HTR-8/SVneo (cell line): ENCODE measurements at places on chromosomes 3 and 15.

DNA sequence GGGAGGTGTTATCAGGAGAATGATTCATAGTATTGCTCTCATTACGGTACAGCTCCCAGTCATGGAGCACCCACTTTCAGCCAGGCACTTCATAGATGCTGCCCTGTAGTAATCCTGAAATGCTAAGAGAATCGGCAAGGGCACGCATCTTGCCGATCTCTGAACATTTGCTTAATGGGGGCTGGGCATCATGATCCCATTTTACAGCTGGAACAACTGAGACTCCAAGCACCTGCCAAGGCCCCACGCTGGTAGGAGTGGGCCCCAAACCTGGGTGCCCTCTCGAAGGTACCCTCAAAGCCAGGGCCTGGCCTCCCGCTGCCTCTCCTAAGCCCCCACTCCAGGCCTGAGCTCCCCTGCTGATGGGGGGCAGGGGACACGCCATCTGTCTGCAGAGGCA lies 47.3 kb downstream of the RPN1 start:
- DNase-seq, result no peak

- no peak for DNase-seq
These were observed 91.3 kb downstream of the UACA start for GRCh38 chr15:70672081-70672480.

DNA sequence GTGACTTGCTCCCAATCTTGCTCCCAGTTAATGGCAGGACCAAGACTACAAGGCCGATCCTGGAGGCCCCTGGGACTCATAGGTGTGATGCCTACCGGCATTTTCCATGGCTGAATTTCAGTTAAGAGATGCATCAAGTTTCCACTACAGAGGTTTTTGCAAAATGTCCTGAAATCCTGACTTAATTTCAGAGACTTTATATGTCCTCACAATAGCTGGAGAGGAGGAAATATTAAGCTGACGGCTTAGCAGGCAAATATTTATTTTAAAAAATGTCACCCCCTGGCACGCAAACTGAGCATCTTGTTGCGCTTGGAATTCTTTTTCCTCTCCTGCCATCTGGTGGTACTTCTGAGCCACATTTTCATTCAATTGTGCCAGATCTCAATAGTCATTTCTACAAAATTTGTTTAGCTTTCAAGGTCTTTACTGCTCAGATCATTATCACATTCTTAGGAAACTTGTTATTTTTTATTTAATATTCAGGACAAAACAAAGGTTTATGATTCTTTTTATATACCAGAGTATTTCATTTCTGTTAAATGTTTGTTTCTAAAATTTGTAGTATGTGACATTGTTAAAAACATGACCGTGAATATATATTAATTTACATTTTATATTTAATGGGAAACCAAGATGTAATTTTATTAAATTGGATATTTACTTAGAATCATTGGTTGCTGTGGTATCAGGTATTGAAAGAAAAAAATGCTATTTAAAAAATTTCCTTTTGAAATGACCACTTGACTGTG lies 189.2 kb upstream of the THRB start:
- no peak for DNase-seq

DNA sequence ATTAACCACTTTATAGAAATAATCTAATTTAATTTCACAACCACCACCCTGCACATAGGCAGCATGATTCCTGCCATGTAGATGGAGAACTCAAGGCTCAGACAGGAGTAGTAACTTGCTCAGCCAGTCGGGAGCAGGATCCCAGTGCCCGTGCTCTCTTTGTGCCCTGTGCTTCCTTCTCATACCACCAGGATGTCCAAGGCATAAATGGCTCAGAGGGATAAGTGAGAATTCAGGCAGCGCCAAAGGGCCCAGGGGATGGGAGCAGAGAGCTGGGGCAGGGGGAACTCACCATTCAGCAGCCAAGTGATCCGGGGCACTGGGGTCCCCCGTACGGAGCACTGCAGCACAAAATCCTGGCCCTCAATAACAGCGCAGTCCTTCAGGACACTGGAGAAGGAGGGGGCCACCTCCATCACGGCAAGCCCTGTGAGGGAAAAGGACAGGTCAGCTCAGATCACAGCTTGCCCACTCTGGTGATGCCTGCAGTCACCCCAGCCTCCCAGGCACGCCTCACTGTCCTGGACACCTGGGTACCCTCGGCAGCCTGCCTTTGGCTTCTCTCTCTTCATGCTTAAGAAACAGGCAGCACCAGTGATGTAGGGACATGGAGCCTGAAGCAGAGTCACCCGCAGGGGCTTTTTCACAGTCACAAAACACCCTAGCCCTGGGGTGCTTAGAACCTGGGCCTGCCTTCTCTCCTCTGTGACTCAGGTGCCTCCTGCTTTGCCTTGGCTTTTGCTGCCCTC lies 141.0 kb upstream of the HACD2 start:
- DNase-seq, result no peak

DNA sequence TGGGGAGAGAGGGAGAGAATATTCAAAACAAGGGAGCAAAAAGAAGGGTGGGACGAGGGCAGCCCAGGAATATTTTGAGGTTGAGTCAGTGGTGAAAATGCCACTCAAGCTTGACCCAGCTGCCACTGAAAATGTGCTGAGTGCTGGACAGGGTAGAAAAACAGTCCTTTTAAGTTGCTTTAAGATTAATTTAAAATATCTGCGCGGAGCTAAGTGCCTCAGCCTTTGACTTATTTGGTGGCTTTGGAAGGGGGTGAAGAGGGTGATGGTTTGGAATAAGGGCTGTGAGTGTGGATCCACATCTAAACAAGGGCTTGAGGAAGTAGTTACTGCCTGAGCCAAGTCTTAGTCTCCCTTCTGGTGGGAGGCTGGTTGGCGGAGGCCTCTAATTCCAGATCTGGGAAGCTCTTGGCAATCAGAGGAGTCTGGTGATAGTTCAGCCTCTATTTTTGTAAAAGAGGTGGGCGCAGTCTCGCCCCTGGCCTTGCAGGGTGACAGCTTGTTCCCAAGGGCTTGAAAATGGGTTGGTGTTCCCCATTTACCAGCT lies 280.8 kb upstream of the ROPN1 start:
- no peak for DNase-seq

DNA sequence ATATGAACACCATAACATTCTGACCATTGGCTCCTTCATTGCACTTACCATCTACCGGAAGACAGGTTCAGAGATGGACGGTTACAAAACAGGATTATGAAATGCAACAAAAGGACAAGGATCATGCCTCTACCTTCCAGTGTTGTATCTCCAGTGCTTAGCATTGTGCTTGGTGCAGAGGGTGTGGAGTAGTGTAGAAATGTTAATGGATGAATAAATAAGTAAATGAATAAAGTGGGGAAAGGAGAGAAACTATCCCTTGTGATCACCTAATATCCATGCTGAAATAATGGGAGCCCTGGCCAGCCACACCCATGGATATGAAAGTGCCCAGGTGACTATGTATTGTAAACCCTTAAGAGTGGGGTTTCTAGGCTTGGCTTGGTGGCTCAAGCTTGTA lies 344.8 kb upstream of the LMCD1 start:
- no peak for DNase-seq

- DNase-seq, result no peak
These were observed 20.9 kb downstream of the WNT7A start for GRCh38 chr3:13858768-13859520.

GRCh38 chr15:43441316-43441715 lies 51.6 kb downstream of the TP53BP1 start:
- peak; percentile 6 for DNase-seq

GRCh38 chr3:16510620-16511319 lies 2.7 kb downstream of the RFTN1 start:
- DNase-seq, result no peak

DNA sequence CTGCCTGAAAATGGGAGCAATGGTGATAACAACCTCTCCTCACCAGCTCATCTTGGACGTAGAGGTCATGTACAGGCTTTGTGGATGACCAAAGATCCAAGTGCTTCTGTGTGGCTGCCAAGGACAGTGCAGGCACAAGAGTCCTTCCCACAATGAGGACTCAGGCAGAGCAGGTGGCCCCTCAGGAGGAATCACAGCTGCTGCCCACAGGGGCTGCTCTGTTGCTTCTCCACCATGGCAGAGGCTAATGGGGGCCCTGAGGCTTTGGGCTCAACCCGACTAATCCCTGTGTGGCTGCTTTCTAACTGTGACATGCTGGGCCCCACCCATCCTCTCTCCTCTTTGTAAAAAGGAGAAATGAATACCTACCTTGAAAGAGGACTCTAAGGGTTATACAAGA lies 58.1 kb upstream of the MRPS22 start:
- DNase-seq, result no peak

DNA sequence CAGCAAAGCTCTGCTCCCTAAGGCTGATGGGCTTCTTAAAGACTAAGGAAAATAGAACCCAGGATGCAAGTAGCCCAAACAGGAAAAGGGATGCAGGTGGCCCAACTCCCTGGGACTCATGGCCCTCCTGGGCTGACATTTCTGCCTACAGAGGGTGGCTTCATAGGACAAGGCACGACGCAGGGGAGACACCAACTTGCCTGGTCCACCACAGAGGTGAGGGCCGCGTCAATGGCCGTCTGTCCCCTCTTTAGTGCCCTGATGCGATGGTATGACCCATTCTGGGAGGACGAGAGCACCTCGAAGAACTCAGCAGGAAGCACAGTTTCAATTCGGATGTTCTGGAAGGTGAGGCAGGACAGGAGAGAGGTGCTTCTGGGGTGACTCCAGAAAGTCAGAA lies 44.0 kb downstream of the NUP210 start:
- no peak for DNase-seq

- DNase-seq, result no peak
These were observed 248.0 kb upstream of the THBS1 start for GRCh38 chr15:39332846-39333245.

- DNase-seq, result no peak
These were observed 25.9 kb downstream of the TBC1D2B start for GRCh38 chr15:78051596-78051995.

GRCh38 chr3:43515208-43515917 lies 106.4 kb downstream of the ANO10 start:
- DNase-seq, result no peak

DNA sequence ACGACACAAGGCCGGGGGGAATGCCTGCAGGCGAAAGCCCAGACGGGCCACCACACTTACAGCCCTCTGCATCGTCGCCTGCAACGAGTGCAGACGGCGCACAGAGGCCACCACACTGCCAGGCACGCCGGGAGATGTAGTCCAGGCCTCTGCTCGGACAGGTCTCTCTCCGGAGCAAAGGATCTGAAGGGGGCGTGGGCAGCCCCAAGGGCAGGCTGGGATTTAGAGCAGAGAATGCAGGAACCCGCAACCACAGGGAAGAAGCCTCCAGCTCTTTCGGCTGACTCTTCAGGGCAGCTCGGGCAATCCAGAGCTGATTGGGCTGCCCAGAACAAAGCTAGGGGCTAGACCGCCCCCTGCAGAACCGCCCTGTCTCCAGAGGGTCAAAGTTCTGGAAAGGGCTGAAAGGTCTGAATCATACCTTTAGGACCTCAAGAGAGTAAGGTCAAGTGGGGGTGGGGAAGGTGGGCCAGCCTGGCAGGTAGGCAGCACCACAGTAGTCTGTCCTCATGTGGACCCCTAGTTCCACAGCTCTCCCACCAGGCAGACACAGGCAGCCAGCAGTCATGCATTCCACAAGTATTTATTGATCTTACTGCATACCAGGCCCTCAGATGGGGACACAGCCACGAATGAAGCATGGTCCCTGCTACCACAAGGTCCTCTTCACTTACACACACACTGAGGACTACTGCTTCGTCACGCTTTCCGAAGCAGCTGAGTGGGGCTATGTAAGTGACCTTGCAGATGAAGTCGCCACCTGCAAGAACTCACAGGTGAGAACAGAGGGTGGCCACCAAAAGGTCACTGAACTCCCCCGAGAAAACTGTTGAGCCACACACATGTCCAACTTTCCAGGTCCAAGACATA lies at the start of gene AMT:
TSS of gene AMT (minus strand) at position 95 of the 870 bp plus-strand sequence. CDS start at position 72, 23 bp downstream.
- DNase-seq, result no peak

DNA sequence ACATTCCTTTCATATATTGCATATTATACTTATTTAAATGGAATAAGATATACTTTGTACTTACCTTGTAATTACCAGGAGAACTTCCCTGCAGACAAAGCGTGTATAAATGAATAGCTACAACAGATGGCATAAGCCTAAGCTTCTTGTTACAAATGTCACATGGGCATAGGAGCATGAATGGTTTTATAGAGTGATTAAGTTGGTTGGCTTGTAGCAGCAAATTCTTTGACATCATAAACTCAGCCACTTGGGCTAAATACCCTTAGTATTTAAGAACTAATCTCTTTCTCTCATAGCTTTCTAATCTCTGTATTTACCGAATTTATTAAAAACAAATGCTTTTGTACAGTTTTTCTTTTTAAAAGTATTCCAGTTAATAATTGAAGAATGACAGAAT lies at the start of gene UBAP1L:
TSS of gene UBAP1L (minus strand) at position 115 of the 400 bp plus-strand sequence. CDS start 8,985 bp downstream, outside the sequence.
- no peak for DNase-seq

GRCh38 chr3:194675680-194676079 lies 3.7 kb upstream of the LSG1 start:
- no peak for DNase-seq

- DNase-seq, result no peak
These were observed 4.3 kb downstream of the SST start for GRCh38 chr3:187665764-187666402.

DNA sequence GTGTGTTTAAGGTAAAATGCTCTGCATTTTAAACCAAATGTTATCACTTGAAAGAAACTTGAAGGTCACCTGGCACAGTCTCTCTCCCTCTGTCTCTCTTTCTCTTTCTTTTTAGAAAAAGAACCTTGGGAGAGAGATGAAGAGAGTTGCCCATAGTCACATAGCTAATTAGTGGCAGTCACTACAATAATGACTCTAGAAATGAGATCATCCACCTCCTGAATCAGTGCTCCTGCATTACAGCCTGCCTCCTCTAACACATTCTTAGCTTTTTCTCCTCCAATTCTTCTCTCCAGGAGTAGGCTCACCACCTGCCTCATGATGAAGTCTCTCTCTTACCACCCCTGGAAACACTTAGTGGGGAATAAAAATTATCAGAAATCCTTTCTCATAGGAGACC lies 2.5 kb downstream of the MYH15 start:
- DNase-seq, result no peak

DNA sequence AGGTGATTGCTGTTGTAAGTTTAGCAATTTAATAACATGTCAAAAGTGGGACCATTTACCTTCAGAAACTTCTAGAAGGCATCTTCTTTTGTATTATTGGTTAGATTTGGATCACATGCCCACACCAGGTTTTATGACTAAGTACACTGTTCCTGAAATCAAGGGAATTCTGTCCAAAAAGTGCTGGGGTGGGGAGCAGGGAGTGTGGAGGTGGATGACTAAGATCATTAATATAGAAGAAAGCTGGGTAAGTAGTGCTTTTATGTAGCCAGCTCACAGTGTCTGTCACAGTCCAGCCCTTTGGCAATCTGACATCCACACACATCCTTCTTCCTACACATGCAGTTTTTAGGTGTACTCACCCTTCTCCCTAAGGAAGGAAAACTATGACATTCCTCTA lies 120.0 kb downstream of the TMCO5A start:
- DNase-seq, result no peak
